ENCODE measurements at places on chromosomes 2 and 18.

- no peak for DNase-seq
These were observed 86.5 kb downstream of the TANC1 start for GRCh38 chr2:159054985-159055384.

DNA sequence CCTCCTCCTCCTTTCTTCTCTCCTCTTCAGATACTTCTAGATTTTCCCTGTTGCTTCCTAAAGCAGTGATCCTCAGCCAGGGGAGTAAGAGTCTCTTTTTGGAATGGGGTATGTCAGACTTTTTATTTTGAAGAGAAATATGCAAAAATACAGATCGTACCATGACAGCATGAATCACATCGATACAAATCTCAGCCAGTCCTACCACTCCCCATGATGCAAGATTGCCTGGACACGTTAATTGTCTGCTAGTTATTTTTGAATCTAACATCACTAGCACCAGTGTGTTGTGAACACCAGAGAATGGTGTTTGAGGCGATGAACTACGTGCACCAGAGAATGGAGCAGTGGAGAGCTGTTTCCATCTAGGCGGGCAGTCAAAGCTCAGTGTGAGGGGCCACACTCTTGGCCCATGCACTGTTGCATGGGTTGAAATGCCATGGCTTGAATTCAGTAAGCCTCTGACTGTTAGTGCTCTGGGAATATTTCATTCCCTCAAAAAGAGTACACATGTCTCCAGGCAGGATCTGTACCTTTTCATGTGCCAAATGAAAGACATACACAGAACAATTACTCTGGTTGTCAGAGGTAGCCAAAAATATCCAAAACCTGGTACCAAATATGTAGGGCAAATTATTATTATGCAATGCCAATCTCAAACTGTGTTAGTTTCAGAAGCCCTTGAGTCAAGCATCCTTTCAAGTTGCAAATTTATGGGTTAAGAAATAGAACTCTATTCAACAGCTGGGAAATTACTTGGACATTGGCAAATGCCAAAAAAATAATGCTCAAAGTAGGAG lies 46.3 kb upstream of the RALBP1 start:
- DNase-seq = no peak

GRCh38 chr2:231612109-231612455 lies 19.4 kb downstream of the TEX44 start:
- no peak for DNase-seq

- DNase-seq = no peak
These were observed 15.4 kb upstream of the ESPNL start for GRCh38 chr2:238084761-238085160.

DNA sequence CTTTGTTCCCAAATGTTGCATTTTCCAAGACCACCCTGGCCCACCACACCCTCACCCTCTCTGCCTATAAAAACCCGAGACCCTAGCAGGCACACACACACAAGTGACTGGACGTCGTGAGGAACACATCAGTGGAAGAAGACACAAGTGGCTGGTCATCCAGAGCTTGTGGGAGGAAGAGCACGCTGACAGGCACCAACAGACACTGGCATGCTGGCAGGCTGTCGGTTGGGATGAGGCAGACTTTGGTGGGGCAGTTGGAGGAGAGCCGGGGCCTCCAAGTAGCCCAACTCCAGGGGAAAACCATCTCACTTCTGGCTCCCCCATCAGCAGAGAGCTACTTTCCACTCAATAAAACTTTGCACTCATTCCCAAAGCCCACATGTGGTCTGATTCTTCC lies 225.5 kb upstream of the ZEB2 start:
- no peak for DNase-seq

DNA sequence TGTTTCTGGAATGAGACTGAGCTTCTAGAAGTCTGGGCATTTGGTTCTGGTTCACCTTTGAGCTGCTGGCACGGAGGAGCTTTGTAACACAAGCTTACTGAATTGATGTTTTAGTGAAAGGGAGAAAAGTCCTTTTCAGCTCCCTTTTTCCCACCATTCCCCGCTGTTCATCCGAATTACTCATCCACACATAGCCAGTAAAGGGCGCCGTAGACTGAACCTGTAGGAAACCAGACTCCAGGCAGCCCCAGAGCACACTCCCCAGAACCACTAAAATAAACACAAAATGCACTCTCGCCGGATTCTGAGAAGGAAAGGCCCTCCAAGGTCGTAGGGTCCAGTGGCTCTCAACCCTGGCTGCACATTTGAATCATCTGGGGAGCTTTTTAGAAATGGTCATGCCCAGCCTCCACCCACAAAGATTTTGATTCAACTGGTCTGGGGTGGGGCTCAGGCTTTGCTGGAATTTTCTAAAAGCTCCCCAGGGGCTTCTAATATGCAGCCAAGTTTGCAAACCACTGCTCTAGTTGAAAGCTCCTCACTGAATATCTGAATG lies 29.6 kb downstream of the TCF7L1 start:
- DNase-seq = no peak

DNA sequence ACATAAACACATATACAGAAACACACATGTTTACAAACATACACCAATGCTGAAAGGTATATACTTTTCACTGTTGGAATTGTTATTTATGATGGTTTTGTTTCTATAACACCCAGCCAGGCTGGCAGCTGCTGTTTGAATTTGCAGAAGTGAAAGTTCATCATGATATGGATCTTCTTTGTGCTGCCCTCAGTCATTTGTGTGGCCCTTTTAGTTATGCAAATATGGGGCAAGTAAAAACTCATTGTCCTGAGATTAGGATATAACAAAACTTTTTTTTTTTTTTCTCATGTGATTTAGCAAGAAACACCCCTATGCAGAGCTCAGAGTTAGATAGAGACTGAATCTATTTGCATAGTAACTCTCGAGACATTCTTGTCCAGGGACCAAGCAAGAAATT lies 714.1 kb downstream of the KCNJ3 start:
- DNase-seq = no peak

GRCh38 chr18:49510393-49511115 lies 23.5 kb upstream of the C18orf32 start:
- peak; percentile 30 for DNase-seq

DNA sequence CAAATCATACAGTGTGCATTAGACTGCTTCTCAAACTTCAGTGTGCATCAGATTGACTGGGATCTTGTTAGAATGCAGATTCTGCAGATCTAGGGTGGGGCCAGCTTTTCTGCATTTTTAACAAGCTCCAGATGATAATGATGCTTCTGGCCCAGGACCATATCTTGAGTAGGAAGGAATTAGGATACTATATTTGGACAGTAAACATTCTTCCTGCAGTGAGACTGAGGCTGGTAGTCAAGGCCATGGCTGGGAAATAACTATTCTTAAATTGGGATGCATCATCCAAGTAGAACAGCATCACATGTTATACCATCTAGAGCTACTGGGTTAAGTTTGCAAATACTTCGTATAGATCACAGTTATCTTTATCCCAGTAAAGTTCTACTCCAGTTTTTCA lies 28.4 kb upstream of the ARMC9 start:
- no peak for DNase-seq

DNA sequence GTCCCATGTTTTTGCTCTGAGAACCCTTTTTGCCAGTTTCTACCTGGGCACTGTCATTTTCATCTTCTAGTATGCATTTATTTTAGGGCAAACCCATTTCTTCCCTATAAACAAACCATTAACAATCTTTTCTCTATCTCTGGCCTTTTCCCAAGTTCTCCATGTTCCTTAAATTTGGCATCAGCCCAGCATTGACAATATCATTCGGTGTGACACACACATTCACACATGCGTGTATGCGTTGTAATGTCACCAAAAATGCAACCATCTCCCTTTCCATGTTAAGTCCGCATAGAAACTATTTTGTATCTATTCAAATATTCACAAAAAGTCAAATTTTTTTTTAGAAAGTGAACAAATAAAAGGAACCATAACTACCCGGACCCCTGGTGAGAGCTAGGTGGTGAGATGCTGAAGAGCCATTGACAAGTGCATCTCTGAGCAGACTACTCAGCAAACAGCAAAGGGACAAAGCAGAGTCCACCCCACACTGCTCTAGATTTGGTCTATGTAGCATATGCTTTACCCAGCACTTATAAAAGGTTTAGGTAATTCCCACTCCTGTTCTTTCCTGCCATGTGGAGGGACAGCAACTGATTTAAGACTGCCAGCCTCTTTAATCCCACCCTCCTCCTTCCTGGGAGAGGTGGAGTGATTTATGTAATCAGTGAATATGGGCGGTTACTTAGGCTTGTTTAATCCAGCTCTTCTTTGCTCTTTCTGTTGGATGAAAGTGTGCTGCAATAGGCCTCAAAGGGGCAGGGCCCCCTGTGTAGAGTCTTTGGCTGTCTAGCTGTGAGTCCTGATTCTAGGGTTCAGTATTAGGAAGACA lies 124.1 kb downstream of the METTL8 start:
- no peak for DNase-seq

DNA sequence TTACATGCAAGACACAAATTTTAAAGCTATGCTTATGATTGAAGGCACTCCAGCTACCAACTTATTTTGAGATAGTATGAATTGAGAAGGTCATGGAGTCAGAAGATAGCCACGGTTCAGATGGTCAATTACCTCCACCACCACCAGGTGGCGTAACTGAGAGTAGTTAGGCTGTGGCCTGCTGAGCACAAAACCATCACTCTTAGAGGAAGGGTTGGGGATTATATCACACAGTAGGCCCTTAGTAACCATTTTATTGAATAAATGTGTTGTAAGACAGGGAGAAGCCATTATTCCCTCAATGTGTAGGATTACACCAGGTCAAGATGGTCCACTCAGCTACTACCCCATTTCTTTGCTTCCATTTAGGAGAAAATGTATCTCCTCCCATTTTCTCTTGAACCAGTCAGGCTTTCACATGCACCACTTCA lies 18.8 kb downstream of the KLHL41 start:
- DNase-seq = peak; percentile 59

- DNase-seq = no peak
These were observed 86.7 kb upstream of the MSTN start for GRCh38 chr2:190149200-190149599.

- DNase-seq = no peak
These were observed 132.2 kb downstream of the SMAD7 start for GRCh38 chr18:48818329-48819254.

DNA sequence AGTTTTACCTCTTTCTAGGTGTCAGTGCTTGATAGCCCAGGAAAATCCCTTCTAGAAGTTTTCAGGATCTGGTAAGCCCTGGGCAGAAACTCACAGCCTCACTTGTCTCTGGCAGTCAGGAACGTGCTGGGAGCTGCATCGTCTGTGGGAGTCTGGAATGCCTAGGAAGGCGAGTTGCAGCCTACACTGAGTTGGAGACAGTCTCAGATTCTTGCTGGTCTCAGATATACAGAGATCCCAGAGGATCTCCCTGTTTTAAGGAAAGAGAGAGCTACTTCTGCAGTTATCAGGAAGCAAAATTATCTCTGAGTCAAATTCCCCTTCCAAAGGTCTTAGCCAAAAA lies 104.4 kb upstream of the CDC42EP3 start:
- DNase-seq = no peak

DNA sequence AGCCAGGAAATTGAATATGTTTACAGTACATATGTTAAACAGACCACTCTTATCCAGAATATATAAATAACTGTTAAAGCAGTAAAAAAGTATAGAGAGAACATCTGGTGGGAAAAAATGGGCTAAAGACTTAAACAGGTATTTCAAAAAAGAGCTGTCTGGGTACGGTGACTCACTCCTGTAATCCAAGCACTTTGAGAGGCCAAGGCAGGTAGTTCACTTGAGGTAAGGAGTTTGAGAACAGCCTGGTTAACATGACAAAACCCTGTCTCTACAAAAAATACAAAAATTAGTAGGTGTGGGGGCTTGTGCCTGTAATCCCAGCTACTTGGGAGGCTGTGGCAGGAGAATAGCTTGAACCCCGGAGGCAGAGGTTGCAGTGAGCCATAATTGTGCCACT lies 171.4 kb upstream of the FSIP2 start:
- no peak for DNase-seq

DNA sequence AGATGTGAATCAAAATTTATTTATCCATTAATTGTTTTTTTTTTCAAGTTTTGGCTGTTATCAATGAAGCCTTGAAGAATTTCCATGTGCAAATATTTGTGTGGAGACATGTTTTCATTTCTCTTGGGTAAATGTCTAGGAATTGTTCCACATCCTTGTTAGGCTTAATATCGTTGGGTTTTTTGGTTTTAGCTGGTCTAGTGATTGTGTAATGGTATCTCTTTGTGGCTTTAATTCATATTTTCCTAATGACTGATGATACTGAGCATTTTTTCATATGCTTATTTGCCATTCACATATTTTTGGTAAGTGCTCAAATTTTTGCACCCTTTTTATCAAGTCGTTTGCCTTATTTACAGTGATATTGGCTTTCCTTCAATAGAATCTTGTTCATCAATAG lies 250.3 kb upstream of the EPHA4 start:
- no peak for DNase-seq

- DNase-seq = no peak
These were observed 950 bp downstream of the KLHL30 start for GRCh38 chr2:238139196-238140039.

- no peak for DNase-seq
These were observed 4.3 kb downstream of the AOX1 start for GRCh38 chr2:200590090-200590489.

DNA sequence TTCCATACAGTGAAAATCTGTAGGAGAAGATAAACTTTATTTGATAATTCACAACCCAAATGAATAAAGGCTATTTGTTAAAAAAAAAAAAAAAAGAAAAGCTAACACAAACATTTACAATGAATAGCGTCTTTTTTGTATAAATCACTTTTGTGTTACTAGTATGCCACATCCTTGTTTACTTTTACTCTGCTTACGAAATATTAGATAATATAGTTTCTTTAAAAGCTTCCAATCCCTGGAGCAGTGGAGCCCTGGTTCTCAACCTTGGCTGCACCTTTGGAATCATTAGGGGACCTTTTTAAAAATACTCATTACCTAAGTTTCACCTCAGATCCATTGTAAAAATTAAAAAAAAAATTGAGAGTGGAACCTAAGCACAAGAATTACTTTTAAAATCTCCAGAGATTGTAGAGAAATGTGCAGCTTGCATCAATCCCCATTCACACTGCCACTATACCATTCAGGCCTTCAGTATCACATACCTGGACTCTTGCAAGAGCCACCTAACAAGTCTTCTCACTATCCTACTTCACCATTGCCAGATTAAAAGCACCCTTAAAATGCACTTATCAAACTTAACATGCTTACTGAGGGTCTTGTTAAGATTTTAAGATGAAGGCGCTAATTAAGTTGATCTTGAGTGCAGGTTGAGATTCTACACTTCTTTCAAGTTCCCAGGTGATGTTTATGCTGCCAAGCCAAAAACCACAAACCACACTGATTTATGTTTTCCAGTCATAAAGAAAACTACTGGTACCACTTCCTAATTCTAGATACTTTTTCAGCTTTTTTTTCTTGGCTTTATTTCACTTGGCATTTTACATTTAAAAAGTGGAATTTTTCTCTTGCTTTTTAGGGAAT lies 59.7 kb upstream of the ZC3H15 start:
- DNase-seq = no peak

- DNase-seq = no peak
These were observed 248.2 kb upstream of the TNP1 start for GRCh38 chr2:217108086-217108485.

GRCh38 chr2:72993147-72993932 lies 76.0 kb downstream of the EMX1 start:
- no peak for DNase-seq
